ENCODE measurements at places on chromosomes 5 and 9.

GRCh38 chr9:127942216-127943010, 4.8 kb upstream of the DPM2 start:
- no peak for DNase-seq

DNA sequence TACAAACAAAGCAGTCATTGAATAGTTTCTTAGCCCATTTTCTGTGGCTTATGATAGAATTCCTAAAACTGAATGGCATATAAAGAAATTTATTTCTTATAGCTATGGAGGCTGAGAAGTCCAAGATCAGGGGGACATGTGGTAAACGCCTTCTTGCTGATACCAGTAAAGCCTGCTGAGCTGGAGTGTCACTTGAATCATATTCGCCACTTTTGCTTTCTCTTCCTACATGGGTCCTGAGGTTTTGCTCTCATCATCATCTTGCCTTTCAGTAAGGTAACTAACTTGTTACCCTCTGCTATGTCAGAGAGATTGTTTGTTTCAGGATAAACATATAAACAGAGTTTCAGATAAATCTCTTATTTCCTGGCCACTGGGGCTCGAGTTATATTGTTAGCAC, 203.3 kb upstream of the DMRT1 start:
- no peak for DNase-seq

GRCh38 chr9:110921705-110922104, 116.6 kb downstream of the LPAR1 start:
- no peak for DNase-seq

DNA sequence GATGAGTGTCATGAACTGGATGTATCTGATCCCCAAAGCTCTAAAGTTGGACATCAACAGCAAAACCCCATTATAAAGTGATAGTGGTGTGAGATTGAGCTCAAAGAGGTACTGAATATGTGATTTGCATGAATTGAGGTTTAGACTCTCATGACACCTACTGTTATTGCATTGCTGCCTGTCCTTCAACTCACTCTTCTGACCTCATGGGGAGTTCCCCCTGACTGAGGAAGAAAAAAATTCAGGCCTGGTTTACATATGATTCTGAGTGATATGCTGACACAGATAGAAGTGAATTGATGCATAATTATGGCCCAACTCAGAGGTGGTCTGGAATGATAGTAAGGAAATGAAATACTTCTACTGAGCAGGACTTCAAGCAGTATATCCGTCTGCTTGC, 76.2 kb upstream of the CHD1 start:
- no peak for DNase-seq

- no peak for DNase-seq
Observed at GRCh38 chr9:17528859-17529258, 50.0 kb upstream of the SH3GL2 start.

- DNase-seq = no peak
Observed at GRCh38 chr5:142521706-142522105, 164.2 kb downstream of the FGF1 start.

DNA sequence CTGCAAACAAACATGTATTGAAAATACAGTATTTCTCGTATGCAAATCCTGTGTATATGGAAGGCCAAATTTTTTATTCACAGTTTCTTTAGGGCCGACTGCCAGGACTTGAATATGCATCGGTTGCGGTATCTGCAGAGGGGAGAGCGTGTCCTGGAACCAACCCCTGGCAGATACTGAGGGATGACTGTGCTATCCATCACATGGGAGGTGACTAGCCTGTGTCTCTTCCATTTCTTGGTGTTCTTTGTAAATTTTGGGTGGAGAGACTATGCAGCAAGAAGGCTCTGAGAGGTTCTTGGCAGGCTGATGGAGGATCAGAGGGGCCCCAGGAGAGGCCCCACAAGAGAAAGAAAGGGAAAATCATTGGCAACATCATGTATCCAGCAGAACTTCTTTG, 384.3 kb downstream of the YTHDC2 start:
- DNase-seq = no peak

DNA sequence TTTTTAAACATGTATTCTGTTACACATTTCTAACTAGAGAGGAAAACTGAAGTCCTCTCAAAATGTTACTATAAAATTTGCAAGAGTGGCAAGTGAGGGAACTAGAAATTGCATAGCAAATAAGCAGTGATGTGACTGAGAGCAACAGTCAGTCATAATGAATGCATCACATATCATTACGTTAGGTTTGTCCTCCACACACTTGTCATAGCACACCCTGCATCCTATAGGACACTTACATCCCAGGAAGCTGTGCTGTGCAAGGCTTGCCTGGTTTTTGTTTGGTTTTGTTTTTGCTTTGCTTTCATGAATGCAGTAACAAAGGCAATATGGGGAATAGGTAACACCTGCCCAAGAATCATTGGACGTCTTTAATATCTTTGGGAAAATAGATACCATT, 10.8 kb downstream of the NFIB start:
- no peak for DNase-seq

DNA sequence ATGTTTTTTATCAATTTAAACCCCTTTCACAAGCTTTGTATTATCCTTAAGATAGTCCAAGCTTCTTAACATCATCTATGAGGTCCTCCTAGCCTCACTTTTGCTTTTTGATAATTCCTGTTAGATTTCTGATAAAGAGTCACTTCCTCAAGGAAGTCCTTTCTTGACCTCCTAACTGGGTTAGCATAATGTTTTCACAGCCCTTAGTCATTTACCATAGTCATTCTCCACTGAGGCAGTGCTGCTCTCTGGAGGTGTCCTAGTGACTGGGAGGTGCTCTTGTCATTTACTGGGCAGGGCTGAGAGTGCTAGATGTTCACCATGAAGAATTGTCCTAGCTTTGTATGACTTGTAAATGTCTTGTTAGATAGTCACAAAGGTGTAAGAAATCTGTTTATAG, 26.4 kb downstream of the TNPO1 start:
- no peak for DNase-seq

DNA sequence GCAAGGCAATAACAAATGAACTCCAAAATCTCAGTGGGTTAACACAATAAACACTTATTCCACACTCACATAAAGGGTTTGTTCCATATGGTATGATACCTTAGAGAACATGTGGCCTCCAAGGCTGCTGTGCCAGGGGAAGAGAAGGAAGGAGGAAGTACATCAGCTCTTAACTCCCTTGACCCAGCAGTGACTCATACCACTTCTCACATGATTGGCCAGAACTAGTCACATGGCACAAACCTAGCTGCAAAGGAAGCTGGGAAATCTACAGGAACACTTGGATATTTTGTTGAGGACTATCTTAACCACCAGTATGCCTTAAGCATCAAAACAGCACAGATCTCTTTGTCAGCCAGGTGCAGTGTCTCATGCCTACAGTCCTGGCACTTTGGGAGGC, 99.3 kb downstream of the SLIT3 start:
- no peak for DNase-seq

- no peak for DNase-seq
Observed at GRCh38 chr5:134140530-134141201, 26.2 kb downstream of the TCF7 start.

GRCh38 chr5:134525683-134526482, 413 bp downstream of the JADE2 start:
- no peak for DNase-seq

GRCh38 chr5:38926121-38926520, 80.3 kb downstream of the OSMR start:
- no peak for DNase-seq

- no peak for DNase-seq
Observed at GRCh38 chr5:106014262-106014661, 1656.5 kb downstream of the EFNA5 start.

DNA sequence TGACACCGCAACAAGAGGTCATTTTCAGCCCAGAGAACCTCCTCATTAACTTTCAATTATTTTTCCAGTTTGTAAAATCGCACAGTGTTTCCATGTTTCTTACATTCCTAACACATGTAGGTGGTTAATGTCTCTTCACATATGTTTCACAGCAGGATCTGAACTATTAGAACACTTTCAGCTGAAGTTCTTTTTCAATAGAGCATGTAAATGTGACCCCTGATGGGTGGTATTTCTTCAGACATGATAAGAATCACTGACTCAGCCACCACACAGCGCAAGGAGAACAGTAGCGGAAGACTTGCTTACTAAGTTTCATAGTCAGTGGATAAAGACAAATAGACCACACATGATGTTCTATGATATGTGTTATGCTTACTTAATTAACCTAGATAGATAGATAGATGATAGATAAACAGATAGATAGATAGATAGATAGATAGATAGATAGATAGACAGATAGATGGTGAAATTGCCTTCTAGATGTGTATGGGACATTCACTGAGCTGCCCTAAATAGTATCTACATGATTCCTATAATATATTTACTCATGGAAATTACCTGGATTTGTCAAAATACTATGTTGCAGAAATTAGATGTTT, 1992.1 kb upstream of the NUDT12 start:
- no peak for DNase-seq

- no peak for DNase-seq
Observed at GRCh38 chr5:132785365-132785764, 8.3 kb upstream of the SEPTIN8 start.

DNA sequence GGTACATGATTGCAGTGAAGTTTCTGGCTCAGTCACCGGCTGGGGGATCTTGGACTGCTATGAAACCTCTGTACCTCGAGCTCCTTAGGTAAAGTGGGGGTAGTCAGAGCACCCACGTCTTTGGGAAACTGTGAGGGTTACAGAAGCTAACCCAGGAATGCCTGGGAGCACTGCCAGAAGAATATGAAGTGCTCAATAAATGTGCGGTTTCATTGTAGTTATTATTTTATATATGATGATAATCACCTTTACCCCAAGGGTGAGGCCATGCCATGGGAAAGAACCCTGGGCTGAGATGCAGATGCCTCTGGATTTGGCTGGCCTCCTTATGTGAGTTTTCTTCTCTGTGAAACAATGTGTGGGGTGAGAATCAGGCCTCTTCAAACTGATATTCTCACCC, 3.7 kb downstream of the NPR3 start:
- no peak for DNase-seq

DNA sequence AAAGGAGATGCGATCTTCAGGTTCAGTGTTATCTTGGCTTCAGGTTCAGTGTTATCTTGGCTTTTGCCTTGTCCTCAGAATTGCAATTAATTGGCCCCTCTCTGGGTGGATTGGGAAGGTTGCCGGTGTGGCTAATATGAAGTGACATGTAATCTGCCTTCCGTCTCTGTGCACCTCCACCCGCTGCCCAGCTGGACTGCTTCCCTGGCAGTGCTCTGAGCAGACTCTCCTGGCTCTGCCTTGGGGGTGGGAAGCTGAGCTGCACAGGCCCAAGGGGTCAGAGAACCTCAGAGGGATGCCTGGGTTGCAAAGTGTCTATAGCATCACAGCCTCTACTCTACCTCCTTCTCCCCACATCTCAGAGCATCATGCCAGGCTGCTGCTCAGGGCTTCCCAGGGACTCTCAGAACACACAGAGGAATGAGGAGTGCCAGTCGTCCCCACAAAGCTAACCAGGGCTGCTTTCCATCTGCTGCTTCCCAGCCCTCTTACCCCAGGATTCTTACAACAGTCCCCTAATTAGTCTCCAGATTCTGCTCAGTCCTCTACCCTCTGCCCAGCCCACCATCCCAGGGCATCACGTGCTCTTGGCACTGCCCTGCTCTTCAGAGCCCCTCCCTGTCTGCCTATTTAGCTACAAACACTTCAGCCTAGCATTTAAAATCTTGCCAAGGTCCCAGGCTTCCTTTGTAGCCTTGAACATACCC, 54.4 kb upstream of the AFAP1L1 start:
- DNase-seq = no peak

DNA sequence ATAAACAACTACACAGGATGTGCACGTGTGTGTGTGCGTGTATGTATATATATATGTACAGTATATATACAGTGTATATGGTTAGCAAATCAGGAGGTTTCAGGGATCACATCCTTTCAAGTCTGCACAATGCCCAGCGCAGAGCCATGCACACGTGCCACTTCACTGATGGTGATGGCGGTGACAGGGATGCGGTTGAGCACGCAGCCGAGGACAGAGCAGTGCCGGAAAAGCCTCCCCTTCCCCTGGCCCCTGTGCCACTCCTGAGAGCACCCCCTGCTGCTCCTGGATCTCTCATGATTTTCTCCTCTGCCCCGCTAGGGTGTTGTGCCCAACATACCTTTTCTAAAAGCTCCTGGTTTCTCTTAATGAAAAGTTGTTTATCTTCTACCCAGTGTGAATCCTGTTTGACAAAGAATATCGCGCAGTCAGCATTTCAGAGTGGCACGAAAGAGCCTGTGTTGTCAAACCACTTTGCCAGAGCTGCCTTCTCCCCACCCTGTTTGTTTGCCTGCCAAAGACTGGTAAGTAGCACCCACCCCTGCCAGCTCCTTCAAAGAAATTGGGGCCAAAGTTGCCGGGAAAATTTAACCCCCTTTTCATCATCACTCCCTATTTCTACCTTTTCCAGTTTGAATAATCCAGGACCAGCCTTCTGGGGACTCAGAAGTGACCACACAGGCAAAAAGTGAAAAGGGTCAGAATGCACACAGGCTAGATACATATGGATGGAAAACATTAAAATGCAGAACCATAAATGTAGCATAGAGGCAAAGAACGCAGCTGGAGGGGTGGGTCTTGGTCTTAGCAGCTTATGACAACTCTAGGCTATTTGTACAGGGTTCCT, 126.2 kb upstream of the DPYSL3 start:
- no peak for DNase-seq

DNA sequence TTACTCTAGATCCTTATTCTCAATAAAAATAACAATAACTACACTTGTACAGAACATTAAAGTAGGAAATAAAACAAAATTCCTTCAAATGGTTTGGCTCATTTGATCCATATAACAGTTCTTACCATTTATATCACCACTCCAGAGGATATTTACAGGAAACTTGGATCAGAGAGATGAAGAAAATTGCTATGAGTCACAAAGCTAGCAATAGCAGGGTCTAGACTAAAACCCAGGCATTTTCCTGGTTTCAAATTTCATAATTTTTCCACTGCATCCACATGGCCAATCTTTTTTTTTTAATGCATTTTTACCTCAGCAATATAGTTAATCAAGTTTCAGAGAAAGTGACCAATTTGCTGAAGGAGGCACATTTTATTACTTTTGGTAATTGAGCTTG, 299.2 kb downstream of the ELAVL2 start:
- no peak for DNase-seq

DNA sequence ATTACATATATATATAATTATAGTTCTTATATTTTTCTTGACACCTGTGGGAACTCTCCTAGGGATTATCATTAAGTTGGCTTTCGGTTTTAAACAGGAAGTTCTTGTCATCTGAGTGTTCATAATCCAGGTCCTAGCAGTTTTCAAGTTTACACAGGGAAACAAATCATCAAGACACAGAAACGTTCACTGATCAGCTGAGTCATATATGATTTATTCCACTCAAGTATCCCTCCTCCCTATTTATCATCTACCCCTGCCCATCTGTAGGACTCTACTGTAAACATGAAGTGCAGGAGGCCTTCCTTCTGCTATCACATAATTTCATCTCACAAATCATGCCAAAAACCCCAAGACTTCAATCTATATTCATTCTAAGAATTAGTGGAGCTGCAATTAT, 6.3 kb downstream of the SLC25A51 start:
- no peak for DNase-seq

- no peak for DNase-seq
Observed at GRCh38 chr5:172862165-172862801, 28.2 kb downstream of the ERGIC1 start.

All from activated CD8-positive, alpha-beta memory T cell treated with anti-CD3 and anti-CD28 coated beads for 1 hour (primary cell).